Renal cortical epithelial cell (primary cell): ENCODE measurements at places on chromosomes 12 and 14.
A peak's percentile ranks its signal among the peaks of the same experiment; 100 is the strongest.

GRCh38 chr12:49577589-49578315 is 9.8 kb upstream of the MCRS1 start:
- DNase-seq = no peak

DNA sequence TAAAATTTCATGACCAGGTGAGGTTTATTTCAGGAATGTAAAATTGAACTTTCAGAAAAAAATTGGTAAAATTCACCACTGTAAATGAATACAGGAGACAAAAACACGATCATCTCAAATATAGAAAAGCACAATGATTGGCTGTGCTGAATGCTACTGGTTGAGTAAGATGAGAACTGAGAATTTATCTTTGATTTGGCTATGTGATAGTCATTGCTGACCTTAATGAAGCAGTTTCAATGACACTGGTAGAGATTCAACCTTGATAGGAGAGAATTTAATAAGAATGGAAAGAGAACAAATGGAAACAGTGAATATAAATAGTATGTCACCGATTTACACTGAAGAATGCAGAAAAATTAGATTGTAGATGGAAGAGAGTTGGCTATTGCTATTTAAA is 6.4 kb upstream of the PMCH start:
- DNase-seq = no peak

- no peak for DNase-seq
Measured at GRCh38 chr14:36701132-36701531, 39.5 kb downstream of the PAX9 start.

- DNase-seq = peak; percentile 9
Measured at GRCh38 chr12:78120866-78121560, 290.3 kb downstream of the NAV3 start.

GRCh38 chr12:52487211-52487610 is 5.8 kb downstream of the KRT6A start:
- no peak for DNase-seq
